ENCODE measurements at places on chromosomes 2 and 18. TPM values are rescaled to one million over a fixed set of nuclear protein-coding genes. Genes with fewer than 3 reads are reported as not detected.

The SERPINB3 gene
- not detected for total RNA-seq

DNA sequence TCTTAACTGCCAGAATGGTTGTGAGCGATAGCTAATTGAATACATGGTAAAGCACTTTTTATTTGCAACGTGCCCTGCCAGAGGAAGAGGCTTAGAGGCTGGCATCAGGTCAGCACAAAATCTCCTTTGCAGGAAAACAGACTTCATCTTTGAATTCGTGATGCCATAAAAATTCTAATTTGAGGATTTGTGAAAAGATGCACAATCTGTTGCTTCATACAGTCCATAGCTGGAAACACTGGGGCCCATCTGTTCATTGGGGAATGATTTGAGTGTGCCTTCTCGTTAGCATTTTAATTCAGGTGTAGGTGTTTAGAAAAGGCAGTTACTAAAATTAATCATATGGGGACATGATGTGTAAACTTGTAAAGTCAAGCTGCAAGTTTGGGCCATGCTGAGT lies 876.0 kb downstream of the SLC4A3 start:
- DNase-seq: no peak
- no peak overlapping the region for H3K27ac ChIP-seq
- no peaks in the 10 kb centered on the region for H3K27me3 ChIP-seq
- no peak overlapping the region for H3K4me3 ChIP-seq
- peaks cover 10% of the 10 kb centered on the region for H3K4me1 ChIP-seq

- DNase-seq: no peak
- H3K27me3 ChIP-seq: no peaks in the 10 kb centered on the region
- peaks cover 2% of the 10 kb centered on the region for H3K36me3 ChIP-seq
- no peak overlapping the region for H3K27ac ChIP-seq
- H3K4me1 ChIP-seq: no peaks in the 10 kb centered on the region
- no peak overlapping the region for H3K4me3 ChIP-seq
These were observed 4.9 kb downstream of the NOP58 start for GRCh38 chr2:202270487-202270886.

DNA sequence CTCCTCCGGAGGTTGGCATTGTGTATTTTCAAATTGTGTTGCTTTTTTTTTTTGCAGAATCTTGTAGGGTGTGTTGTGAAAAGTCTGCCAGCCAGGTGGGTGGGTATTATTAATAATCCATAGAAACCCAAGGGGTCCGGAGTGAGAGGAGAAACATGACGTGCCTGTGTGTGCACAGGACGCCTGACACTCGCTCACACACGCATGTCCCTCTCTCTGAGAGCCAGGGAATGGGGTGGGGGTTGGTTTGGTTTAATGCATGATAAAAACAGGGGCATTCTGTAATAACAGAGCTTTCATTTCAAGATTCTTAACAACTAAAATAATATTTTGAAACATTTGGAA lies 224.8 kb downstream of the FAM210A start:
- peak overlapping the region; percentile 55 for H3K27ac ChIP-seq
- H3K4me3 ChIP-seq: no peak overlapping the region
- H3K36me3 ChIP-seq: peaks cover 2% of the 10 kb centered on the region
- H3K27me3 ChIP-seq: no peaks in the 10 kb centered on the region
- peaks cover 42% of the 10 kb centered on the region for H3K4me1 ChIP-seq
- DNase-seq: no peak

GRCh38 chr2:170266358-170266757 lies 88.4 kb downstream of the MYO3B start:
- H3K36me3 ChIP-seq: no peaks in the 10 kb centered on the region
- H3K27ac ChIP-seq: no peak overlapping the region
- no peak overlapping the region for H3K4me3 ChIP-seq
- H3K27me3 ChIP-seq: no peaks in the 10 kb centered on the region
- DNase-seq: no peak

- no peak for DNase-seq
- no peaks in the 10 kb centered on the region for H3K4me1 ChIP-seq
- no peaks in the 10 kb centered on the region for H3K27me3 ChIP-seq
- no peak overlapping the region for H3K27ac ChIP-seq
- peaks cover 27% of the 10 kb centered on the region for H3K36me3 ChIP-seq
These were observed 21.1 kb downstream of the UGP2 start for GRCh38 chr2:63862806-63863205.

DNA sequence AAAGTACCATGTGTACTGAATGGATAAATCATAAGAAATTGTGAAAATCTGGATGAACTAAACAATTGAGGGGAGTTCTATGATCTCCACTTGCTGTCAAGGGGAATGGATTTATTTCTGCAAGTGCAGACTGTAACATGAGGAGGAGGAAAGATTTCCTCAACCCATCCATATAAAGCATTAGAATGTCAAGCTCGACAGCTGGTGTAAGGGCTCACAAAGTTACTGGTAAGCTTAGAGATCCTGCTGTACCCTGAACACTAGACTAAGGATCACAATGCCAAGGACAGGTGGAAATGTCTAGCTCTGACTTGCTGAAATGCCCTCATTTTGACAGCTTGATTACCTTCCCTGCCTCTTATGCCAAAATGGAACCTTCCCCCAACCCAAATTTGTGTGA lies 125.3 kb downstream of the TCF4 start:
- H3K27me3 ChIP-seq: no peaks in the 10 kb centered on the region
- DNase-seq: peak; percentile 81
- H3K4me3 ChIP-seq: no peak overlapping the region
- H3K36me3 ChIP-seq: peaks cover 3% of the 10 kb centered on the region
- peaks cover 15% of the 10 kb centered on the region for H3K4me1 ChIP-seq

DNA sequence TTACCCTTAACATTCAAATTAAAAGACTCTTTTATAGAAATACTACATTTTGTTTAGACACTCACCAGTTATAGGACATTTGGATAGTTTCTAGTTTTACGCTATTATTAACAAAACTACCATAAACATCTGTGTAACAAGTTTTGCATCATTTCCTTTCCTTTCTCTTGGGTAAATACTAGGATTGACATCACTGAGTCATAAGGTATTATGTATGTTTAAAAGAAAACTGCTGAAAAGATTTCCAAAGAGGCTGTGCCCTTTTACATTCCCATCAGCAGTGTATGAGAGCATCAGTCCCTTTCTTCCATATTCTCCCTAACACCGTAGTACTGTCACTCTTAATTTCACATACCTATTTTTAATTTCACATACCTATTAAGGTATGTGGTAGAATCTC lies 130.6 kb downstream of the USP34 start:
- no peak overlapping the region for H3K27ac ChIP-seq
- peaks cover 28% of the 10 kb centered on the region for H3K36me3 ChIP-seq
- DNase-seq: peak; percentile 19
- H3K4me1 ChIP-seq: no peaks in the 10 kb centered on the region

Data from muscle of leg (tissue), 16 donors.